Body of pancreas (tissue), 4 donors: ENCODE measurements at places on chromosomes 1 and 21. TPM values are rescaled to one million over a fixed set of nuclear protein-coding genes. Genes with fewer than 3 reads are reported as not detected.

Gene GBP7
- total RNA-seq = not detected

Gene CD84
- total RNA-seq = 7.0 TPM

GRCh38 chr21:25733859-25734653, 648 bp downstream of the ATP5PF start:
- peak; percentile 16 for DNase-seq

Gene FCER1G
- 42.0 TPM for total RNA-seq
